8988T (cell line): ENCODE measurements at places on chromosomes 5 and 9.

DNA sequence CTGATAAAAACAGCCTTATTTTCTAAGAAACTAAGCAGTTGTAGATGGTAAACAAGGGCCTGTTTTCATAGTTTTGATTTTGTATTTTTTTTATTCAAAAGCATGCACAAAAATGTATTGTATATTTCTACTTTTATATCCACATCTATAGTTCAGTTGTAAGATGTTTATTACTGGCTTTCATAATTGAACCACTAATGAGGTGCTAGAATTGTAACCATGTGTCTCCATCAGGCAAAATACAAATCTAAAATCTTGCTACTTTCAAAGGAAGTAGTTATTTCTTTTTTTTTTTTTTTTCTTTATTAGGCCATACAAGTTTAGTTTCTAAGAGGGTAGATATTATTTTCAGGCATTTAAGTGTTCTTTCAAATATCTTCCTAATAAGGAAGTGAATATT, 1755.0 kb downstream of the MAT2B start:
- no peak for DNase-seq

- DNase-seq = no peak
Observed at GRCh38 chr5:164356790-164357189, 851.4 kb downstream of the MAT2B start.

- DNase-seq = no peak
Observed at GRCh38 chr5:148858547-148858946, 32.1 kb downstream of the ADRB2 start.

DNA sequence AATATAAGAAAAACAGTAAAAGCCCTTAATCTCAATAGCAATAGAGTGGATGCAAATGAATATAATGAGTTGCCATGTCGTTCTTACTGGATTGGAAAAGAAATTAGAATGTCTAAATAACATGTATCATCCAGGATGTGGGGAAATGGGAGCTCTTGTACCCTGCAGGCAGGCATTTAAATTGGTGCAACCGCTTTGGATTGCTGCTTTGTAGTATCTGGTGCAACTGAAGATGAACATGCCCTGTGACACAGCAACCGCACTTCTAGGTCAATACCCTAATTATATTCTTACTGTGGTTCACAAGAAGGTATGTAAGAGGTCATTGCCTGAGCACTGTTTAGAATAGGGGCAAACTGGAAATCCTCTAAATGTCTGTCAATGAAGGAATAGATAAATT, 18.9 kb downstream of the MRPS30 start:
- no peak for DNase-seq

DNA sequence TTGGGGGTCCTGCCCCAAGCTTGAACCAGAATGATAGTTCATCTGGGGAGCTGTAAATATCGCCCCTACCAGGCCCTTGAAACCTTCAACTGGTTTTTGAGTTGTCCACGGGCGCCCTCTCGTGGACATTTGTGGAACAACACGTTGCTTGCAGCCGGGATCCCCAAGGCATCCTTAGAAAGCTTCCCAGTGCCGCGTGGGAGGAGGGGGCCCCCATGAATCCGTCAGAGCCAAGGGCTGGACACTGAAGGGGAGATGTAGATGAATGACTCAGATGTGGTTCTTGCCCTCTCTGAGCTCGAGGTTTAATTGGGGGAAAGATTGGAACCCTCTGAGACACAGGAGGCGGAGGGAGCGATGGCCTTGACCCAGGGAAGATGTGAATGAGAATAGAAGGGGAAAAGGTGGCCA, 31.8 kb upstream of the ORM1 start:
- DNase-seq = no peak

- no peak for DNase-seq
Observed at GRCh38 chr5:73994963-73995362, 369.0 kb downstream of the ARHGEF28 start.

GRCh38 chr5:157485811-157486210, 25.8 kb downstream of the NIPAL4 start:
- DNase-seq = no peak

DNA sequence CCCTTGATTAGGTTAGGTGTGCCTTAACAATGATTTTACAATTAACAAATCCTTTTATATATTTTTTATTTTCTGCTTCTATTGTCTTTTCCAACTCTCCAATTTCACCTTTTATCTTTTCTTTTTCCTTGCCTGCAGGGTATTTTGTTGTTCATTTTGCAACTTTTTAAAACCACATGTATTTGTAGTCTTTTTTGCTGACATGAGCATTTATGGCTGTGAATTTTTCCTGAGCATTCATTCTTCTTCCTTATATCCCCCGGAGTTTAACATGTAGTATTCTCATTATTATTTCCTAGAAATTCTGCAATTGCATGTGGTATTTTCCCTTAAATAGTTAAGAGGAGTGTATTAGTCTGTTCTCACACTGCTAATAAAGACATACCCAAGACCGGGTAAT, 41.6 kb downstream of the FAM81B start:
- DNase-seq = no peak

DNA sequence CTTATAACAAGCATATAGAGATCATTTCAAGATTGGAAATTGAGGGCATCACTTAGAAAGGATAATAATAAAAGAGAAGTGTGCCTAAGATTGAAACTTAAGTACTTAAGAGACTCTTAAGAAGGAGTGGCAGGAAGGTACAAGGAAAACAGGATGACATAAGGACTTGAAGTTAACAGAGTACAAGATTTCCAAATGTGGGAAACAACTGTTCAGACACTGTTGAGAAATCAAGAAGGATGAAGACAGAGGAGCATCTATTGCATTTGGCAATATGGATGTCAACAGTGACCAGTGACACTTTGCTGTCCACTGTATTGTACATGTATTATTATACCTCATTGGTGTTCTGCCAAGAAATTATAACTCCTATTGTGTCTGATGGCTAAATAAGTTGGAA, 157.8 kb upstream of the PTGER4 start:
- no peak for DNase-seq

DNA sequence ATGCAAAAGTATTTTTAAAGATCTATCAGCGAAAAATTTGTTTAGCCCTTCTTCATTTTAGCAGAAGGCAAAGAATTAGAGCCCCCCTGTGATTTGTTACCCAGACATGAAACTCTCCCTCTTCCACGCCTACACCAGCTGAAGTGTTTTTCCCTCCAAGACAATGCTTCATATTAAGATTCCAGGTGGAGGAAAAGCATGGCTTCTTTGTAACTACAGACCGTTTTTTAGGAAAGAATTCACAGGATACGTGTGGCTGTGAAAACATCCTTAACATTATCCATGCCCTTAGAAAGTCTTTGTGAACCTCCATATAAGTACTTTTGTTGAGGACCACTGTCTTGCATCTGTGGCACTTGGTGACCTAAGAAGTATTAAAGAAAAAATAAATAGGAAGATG, 121.8 kb upstream of the MTAP start:
- DNase-seq = no peak

GRCh38 chr5:65822710-65823109, 100.7 kb downstream of the NLN start:
- DNase-seq = no peak

GRCh38 chr5:146103594-146103993, 1.8 kb downstream of the PLAC8L1 start:
- DNase-seq = no peak

GRCh38 chr9:4973902-4974301, 11.2 kb upstream of the JAK2 start:
- no peak for DNase-seq

GRCh38 chr5:108386345-108387061, 4.6 kb upstream of the FBXL17 start:
- no peak for DNase-seq

DNA sequence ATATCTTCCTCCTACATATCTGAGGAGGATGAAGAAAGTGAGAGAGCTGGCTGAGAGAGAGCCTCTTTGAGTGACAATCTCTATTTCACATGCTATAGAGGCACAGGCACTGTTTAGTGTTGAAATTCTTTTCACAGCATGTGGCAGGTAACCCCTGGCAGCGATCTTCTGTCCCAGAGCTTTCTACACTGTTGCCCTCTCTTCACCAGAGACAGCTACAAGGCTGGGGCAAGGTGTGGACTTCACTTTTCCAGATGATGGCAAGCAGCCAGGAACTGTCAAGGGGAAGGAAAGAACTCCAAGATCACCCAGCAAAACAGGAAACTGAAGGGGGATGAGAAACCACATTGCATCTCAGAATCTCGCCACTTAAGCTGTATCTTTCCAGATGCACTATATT, 205.2 kb downstream of the CAAP1 start:
- no peak for DNase-seq

DNA sequence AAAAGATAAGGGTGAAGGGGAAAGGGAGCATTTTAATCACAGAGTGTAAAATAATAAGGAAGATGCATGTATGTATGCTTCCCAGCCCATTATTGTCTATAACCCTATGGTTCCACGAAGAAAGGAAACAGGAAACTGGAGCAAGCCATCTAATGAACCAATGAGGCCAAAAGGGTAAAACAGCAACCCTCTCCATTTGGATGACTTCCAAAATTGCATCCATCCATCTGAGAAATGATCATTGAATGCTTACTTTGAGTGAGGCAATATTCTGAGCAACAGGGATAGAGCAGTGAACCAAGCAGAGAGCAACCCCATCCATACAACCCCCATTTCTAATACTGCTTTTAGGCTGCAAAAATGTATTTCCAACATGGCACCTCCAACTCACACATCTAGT, 46.9 kb downstream of the ARL15 start:
- DNase-seq = no peak

DNA sequence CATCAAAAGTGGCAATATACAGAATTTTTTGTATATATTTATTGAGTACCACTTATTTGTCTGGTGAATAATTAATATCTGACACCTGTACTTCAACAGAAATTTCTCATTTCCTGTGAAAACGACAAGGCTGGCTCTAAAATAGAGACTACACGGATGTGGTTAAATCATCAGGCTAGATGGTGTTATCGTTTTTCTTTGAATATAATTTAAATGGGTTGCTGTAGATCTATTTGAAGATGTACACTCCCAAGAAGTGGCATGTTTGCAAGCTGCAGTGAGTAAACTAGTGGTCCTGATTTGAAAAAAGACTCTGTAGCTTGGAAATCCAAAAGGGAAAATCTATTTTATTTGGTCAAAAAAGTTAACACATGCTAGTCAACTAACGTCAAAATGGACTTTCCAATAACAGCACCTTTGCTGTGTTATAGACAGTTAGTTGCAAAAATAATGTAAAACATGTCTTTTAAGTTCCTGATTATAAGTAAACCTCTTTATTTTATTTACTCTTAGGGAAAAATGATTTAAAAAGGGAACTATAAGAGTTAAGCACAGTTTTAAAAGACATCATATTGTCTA, 13.8 kb downstream of the ST8SIA4 start:
- DNase-seq = no peak

DNA sequence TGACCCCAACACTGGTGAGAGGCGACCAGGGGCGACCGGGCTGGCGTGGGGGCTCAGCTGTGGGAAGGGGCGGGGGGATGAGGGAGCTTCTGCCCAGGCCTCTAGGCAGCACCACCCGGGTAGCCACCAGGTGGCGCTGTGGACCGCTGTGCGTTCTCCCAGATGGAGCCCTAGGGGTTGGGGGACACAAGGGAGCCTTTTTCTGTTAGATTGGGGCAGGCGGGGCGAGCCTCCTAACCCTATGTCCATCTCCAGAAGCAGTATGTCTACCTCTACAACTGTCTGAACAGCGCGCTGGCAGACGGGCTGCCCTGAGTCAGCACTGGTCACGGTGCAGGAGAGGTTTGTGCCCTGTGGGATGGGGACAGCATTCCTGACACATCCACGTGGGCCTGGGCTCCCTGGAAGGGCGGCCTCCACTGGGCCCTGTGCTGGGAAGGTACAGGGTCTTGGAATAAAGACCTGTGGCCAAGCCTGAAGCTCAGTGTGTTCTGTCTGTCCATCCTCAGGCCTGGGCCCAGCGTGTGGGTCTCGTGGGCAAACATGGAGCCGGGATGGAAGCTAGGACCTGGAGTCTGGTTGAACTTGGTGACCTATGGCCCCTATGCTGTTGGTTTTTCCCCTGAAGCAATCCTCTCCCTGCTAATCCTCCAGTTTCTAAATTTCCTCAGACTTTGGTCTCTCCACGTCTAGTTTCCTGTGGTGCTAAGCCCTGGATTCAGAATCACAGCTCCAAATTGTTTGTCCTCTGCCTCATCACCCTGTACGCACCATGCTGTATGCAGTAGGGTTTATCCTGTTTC, 23.1 kb upstream of the SPTLC1 start:
- no peak for DNase-seq

DNA sequence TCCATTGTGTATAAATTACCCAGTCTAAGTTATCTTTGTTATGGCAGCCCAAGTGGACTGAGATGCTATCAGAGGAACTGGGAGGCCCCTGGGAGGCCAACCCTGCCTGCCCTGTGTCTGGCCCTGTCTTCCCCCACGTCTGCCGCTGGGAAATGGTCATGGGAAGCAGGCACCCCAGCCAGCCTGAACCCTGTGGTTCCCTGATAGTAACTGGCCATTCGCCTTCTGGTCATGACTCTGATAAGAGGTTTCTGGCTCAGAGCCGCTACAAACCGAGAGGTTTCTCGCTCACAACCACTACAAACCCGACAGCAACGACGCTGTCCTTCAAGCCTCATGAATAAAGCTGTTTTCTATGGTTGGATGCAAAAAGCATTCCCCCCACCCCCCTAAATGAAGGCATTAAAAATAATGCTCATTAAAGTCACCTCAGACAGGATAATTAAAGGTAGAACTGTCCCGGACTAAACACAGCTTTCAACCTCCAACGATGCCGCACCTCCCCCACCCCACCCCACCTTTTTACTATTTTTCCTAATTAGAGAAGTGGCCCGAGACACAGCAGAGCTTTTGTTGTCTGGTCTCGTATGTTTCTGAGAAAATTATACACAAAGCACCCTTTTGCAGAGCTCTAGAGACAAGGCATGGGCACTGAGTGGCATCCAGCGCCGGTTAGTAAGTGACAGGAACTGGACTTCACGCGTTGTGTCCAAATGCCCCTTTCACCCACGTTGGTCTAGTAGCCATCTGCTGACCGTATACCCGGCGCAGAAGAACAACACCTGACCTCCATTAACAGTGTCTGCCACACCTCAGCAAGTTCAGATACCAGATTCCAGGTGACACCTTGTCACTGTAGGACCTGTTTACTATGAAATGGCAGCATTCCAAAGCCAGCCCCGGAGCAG, 140.8 kb downstream of the COL23A1 start:
- no peak for DNase-seq

GRCh38 chr9:69308206-69308931, 16.6 kb upstream of the ENTREP1 start:
- DNase-seq = no peak

DNA sequence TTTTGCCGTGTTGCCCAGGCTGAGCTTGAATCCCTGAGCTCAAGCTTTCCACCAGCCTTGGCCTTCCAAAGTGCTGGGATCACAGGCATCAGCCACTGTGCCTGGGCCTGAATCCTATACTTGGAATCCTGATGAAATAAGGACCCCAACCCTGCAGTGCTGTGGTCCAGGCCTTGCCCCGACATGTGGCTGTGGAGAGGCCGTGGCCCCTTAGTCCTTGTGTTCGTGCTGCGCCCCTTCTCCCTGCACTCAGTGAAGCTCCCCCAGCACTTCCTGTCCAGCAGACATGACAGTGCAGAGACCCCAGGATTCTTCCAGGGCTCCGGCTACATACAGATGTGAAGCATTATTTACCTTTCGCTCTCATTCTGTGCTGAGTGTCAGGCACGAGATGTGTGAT, 52.9 kb downstream of the EHMT1 start:
- no peak for DNase-seq
